ENCODE measurements at places on chromosomes 2 and 18.

DNA sequence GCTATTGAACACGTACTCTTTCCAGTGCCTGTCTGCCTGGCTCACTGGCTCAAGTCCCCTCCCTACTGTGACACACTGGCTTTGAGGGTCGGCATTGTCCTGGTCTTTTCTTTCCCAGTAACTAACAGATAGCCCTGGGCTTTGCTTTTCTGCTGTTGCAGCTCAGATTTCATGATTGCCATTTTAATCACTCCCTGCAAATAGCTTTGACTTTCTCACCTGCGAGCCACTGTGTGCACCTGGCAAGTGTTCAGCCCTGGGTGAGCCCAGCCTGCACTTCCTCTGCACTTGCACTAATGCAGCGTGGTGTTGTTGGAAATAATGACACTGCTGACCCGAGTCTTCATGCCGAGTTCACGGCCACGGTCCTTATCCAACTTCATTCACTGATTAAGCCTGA, 52.9 kb downstream of the DCDC2C start:
- DNase-seq: no peak

DNA sequence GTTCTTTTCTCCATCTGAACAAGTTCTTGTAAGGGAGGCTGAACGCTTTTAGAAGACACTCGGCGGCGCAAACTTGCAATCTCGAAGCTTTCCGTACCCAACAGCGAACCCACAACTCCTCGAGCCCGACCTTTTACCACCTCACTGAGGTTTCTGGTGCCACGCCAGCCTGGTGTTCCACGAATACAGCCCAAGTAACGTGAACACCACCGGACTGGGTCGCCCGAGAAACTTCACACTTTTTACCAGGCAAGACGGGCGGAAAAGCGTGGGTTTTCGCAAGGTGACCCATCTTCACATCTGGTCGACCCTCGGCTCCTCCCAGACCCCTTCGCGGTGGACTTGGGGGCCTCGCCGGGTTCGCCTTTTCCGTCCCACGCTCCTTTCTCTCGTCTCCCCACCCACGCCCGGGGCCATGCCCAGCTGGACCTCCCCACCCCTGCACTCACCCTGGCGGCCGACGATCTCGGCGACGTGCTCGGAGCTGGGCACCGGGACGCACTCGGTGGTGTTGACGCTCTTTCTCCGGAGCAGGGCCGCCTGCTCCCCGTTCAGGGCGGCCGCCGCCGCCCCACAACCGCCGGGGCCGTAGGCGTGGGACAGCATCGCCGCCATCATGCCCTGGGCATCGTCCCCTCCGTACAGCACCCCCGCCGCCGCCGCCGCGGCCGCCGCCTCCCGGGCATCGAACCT, 1.2 kb downstream of the MEX3C start:
- DNase-seq: peak; percentile 10

GRCh38 chr18:11570769-11571412, 38.5 kb upstream of the SLC35G4 start:
- no peak for DNase-seq

- no peak for DNase-seq
Measured at GRCh38 chr2:184261818-184262217, 336.5 kb upstream of the ZNF804A start.

- no peak for DNase-seq
Measured at GRCh38 chr2:29042561-29043075, 31.7 kb downstream of the PCARE start.

DNA sequence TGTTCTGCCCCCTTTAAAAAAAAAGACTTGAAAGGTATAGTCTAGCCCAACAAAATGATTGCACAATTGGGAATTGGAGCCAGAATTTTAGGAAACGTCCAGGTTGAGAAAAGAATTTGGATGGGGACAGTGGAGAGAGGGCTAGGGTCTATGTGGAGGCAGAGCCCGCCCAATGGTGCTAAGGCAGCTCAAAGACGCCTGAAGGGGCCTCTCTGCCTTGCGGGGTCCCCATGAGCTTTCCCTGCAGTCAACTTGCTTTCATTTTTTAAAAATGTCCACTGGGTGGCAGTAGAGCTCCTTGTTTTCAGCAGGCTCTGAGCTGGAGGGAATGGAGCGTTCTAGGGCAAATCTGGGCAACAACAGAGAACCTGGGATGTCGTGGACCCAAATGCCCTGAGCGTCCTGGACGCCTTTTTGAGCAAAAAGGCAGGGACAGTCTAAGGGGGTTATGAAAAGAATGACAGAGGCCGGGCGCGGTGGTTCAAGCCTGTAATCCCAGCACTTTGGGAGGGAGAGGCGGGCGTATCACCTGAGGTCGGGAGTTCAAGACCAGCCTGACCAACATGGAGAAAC, 40.2 kb upstream of the ITM2C start:
- DNase-seq: peak; percentile 72

All from cerebellum (tissue), 4 donors.